ENCODE measurements at places on chromosomes 12 and 14. TPM values are rescaled to one million over a fixed set of nuclear protein-coding genes. Genes with fewer than 3 reads are reported as not detected.

GRCh38 chr12:90679674-90680073 lies 275.3 kb downstream of the CCER1 start:
- no peak for DNase-seq

- no peak for DNase-seq
Observed at GRCh38 chr14:24093207-24093900, 757 bp upstream of the PCK2 start.

GRCh38 chr12:52884526-52885293 lies 20.2 kb downstream of the KRT8 start:
- DNase-seq: peak; percentile 62

FSCB gene
- not detected for polyA plus RNA-seq

ASPG gene
- polyA plus RNA-seq: not detected
